Stimulated activated CD4-positive, alpha-beta T cell treated with anti-CD3 and anti-CD28 coated beads, TNF-alpha, amount 100 ng/mL, for 4 hours (primary cell): ENCODE measurements at places on chromosomes 7 and 10.

DNA sequence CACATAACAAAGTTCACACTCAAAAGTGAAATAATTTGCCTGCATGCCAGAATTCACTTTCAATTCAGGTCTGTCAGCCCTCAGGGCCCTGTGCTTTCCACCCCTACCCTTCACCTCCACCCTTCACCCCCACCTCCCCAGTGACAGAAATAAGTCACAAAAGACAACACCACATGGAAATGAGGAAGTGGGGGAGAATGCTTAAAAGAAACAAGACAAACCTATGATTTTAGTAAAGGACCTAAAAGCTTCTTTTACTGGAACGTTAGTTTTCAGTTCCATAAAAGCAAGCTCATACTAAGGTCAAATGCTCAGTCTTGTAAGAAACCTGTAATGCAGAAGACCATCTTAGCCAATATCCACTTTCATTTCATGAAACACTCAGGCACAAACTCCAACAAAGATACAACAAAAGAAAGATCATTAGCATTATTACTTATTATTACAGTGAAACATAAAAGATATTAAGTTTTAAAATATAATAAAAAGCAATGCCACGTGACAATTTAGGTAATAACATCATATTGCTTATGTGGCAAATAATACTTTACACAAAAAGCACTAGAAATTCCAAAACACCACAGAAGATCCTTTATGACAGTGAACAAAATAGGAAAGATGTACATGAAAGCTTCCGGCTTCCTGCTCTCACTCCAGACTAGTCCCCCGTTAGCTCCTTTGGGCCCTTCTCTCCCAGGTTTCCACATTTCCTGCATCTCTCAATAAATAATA lies 112.1 kb downstream of the LMBR1 start:
- no peak for DNase-seq

DNA sequence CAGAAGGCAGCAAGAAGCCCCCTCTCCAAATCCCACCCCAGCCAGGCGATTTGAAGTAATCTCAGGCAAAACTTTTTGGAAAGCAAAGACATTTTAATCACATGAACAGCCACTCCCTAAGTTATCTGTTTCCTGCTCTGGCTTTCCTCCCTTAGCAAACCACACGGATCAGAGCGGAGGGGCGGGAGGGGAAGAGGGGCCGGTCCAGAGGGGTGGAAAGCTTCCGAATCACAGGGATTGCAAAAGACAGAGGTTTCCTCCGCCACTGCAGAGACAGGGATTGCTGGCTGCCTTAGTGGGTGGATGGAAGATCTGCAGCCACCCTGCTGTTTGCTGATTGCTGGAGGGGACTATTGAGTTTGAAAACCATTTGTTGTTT lies 41.2 kb downstream of the ZCCHC24 start:
- DNase-seq, result no peak

DNA sequence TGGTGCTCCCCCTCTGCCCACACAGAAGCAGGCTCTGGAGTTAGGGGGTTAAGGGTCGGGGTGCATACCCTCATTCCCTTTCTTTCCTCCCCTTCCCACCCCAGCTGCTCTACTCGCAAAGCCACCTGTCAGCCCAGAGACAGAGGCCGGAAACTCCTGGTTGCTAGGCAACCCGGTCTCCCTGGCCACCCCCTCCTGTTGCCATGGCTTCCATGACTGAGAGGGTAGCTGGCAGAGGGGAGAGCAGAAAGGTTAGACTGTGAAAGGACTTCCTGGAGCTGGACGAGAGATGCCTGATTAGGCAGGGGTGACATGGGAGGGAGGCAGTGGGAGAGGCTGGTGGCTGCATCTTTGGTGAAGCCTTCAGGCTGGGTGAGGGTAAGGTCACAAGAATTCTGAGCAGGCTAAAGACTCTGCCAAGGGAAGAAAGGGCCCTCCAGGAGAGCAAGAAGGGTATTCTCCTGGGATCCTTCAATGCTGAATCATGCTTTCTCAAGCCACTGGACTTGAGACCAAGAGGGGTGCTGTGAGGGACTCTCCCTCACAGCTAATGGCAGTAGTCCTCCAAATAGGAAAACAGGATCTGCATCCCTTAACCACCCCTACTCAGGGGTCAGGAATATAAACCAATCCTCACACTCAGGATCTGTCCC lies 5.4 kb downstream of the PSD start:
- DNase-seq, result no peak

GRCh38 chr7:145797507-145797906 lies 319.1 kb upstream of the CNTNAP2 start:
- DNase-seq, result no peak

GRCh38 chr7:116173051-116174028 lies 37.0 kb upstream of the TES start:
- no peak for DNase-seq
